ENCODE measurements at places on chromosomes 3 and 15.

DNA sequence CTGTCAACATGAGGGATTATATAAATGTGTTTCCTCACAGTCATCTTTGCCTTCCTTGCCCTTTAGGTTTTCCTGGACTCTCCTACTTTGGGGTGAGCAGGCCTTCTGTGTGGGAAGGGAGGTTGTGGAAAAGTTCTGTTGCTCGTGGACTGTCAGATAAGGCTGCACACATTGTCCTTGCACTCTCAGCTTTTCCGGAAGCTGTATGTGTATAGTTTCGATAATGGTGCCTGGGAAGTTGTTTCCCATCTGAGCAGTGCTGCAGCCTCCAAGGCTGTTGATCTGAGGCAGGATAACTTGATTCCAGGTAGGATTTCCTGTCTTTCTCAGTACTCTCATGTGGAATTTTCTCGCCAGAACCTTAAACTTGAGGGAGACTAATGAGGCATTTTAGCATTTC lies 297.8 kb upstream of the AZI2 start:
- no peak for DNase-seq

GRCh38 chr3:47802734-47803479 lies at the start of gene DHX30:
DHX30 (plus strand) TSS chr3:47803138; CDS start chr3:47810684, 7,546 bp downstream.
- peak; percentile 86 for DNase-seq

DNA sequence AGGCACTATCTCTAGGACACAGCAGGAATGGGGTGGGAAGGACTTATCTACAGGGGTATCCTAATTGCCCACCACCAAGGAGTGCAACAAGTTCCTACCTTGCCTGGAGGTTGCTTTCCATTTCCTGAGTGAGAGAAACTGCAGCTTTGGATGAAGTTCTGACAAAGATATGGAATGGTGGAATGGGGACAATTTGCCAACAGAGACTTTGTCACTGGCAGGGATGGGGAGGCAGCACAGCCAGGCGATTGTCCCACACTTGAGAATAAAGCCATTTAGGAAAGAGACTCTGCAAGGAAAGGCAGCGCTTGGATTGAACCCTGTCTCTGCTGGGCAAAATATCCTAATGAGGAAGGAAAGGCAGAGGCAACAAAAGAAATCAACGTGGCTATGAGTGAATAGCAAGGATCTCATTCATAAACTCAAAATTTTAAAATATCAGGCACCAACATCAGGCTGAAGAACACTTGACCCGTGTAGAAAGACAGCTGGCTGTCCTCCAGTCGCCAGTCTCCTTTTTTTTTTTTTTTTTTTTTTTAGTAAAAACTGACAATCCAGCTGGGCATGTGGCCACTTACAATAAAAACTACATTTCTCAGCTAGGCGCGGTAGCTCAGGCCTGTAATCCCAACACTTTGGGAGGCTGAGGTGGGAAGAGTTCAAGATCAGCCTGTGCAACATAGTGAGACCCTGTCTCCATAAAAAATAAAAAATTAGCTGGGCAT lies 31.6 kb upstream of the PDE8A start:
- DNase-seq = no peak

GRCh38 chr3:125437631-125438435 lies 62.7 kb upstream of the ZNF148 start:
- peak; percentile 53 for DNase-seq

DNA sequence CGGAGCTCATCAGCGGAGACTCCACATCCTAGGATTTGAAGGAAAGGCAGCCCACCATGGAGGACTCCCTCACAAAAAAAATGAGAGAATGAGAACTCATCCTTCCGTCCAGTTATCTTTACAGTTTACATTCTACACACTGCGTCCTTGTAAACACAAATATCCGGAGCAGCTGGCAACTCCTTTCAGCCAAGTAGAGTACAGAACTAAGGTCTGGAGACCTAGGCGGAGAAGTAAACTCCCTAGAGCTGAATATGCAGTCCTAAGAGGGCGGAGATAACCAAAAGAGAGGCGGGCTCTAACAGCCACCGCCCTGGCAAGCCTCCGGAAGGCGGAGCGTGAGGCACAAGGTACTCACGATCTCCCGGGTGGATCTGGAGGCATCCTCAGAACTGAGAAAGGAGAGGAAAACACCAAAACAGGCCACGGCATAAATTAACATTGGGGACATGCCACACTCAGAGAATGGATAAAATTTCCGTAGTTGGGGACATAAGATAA lies 924 bp upstream of the SIN3A start:
- peak; percentile 95 for DNase-seq

GRCh38 chr3:106759731-106760130 lies 617.5 kb upstream of the CCDC54 start:
- no peak for DNase-seq

DNA sequence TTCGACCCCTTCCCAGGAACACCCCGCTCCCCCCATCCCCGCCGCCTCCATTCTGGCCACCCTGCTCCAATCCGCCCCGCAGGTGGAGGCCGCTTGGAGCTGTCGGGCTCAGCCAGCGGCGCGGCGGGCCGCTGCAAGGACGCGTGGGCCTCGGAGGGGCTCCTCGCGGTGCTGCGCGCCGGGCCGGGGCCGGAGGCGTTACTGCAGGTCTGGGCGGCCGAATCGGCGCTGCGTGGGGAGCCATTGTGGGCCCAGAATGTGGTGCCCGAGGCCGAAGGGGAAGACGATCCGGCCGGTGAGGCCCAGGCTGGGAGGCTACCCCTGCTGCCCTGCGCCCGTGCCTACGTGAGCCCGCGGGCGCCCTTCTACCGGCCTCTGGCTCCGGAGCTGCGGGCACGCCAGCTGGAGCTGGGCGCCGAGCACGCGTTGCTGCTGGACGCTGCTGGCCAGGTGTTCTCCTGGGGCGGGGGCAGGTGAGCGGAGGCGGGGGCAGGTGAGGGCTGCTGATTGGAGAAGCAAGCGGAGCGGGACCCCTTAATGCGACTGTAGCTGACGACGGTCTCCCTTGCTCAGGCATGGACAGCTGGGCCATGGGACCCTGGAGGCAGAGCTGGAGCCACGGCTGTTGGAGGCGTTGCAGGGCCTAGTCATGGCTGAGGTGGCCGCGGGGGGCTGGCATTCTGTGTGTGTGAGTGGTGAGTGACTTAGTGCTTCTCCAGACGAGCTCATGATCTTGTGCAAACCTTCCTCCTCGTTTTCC lies 2.5 kb downstream of the RCCD1 start:
- DNase-seq = no peak

- DNase-seq = no peak
Measured at GRCh38 chr3:150775001-150775599, 12.1 kb upstream of the SIAH2 start.

DNA sequence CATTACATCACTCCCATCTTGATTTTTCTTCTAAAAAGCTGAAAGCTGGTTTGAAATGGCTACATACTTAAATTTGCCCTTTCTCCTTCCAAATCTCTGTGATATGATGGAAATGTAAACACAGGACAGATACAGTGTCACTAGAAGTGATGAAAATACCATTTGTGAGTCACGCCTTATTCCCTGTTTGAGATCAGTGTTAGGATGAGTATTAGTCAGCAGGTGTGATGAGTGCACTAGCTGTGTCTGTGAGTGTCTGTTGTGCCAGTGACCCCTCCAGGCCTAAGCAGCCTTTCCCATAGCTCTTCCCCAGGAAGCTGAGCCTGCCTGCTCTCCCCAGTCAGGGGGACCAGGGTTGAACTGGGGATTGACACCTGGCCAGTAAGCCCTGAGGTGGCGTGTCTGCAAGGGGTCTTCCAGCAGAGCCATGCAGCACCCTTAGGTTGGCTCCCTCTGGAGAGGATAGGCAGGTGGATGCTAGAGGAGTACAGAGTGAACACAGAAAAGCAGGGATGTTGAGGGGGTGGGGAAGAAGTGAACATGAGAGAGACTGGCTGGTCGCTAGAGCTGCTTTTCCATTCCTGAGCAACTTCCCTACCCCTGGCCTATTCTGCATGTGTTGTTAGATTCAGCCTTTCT lies 92.0 kb downstream of the PDE8A start:
- no peak for DNase-seq

DNA sequence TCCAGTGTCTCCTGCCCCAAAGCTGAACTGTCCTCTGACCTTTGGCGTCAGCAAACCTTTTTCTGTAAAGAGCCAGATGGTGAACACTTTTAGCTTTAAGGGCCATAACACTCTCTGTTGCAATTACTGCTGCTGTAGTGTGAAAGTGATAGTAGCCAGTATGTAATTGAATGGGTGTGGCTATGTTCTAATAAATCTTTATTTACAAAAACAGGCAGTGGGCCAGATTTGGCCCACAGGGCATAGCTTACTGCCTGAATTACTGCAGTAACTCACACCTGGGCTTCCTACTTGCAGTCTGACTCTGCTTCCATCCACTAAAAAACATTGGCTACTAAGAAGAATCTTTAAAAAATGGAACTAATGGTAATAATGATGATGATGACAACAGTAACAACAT lies 68.0 kb upstream of the SLC6A11 start:
- no peak for DNase-seq

- no peak for DNase-seq
Measured at GRCh38 chr15:29528276-29528675, 258.7 kb upstream of the NSMCE3 start.

DNA sequence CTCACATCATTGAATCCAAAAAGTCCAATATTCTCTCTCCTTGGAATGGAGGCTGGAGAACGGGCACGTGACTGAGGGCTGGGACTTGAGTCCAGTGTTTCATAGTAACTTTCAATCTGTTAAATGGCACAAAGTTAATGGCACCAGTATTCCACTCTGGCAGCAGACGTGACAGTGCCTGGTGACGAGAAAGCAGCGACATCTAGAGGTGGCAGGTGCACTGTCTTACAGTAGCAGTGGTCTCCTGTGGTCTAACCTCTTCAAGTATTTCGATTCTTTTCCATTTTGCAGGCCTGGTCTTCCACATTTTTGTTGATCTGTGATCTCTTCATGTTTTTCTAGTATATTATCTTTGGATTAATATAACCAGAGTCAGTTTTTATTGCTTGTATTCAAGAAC lies 107.1 kb downstream of the OXSM start:
- DNase-seq = no peak

- DNase-seq = no peak
Measured at GRCh38 chr3:37229740-37230139, 55.4 kb upstream of the LRRFIP2 start.

DNA sequence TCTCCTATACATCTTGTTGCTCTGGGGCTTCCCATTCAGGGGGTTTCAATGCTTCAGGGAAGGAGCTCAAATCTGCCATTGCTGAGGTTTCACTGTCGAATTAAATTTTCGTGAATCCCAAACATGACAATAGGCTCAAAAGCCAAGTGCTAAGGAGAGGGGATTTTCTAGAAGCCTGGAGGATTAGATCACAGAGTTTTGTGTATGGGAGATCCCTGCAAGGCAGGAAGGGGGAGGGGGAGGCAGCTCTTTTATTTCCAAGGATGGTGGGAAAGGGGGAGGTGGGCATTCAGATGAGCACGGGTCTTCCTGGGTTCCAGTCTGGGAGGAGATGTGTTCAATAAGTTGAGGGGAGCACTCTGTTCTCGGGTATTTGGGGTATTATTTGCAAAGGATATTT lies 69.9 kb upstream of the DLG1 start:
- DNase-seq = no peak

- no peak for DNase-seq
Measured at GRCh38 chr3:190516416-190516815, 2.5 kb downstream of the IL1RAP start.

DNA sequence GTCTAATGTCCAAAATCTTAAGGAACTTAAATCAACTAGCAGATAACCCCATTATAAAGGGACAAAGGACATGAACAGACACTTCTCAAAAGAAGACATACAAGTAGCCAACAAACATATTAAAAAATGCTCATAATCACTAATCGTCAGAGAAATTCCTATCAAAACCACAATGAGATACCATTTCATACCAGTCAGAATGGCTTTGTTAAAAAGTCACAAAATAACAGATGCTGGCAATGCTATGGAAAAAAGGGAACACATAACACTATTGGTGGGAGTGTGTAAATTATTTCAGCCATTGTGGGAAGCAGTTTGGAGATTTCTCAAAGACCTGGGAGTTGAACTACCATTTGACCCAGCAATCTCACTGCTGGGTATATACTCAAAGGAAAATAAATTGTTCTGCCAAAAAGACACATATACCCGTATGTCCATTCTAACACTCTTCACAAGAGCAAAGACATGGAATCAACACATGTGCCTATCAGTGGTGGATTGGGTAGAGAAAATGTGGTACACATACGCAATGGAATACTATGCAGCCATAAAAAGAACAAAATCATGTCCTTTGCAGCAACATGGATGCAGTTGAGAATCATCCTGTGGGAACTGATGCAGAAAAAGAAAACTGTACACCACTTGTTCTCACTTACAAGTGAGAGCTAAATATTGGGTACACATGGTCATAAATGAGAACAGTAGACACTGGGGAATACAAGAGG lies 78.5 kb downstream of the TCF12 start:
- DNase-seq = no peak

- DNase-seq = no peak
Measured at GRCh38 chr3:13539292-13539638, 9.7 kb upstream of the FBLN2 start.

GRCh38 chr15:41804361-41804760 lies 23.5 kb upstream of the JMJD7 start:
- DNase-seq = no peak

DNA sequence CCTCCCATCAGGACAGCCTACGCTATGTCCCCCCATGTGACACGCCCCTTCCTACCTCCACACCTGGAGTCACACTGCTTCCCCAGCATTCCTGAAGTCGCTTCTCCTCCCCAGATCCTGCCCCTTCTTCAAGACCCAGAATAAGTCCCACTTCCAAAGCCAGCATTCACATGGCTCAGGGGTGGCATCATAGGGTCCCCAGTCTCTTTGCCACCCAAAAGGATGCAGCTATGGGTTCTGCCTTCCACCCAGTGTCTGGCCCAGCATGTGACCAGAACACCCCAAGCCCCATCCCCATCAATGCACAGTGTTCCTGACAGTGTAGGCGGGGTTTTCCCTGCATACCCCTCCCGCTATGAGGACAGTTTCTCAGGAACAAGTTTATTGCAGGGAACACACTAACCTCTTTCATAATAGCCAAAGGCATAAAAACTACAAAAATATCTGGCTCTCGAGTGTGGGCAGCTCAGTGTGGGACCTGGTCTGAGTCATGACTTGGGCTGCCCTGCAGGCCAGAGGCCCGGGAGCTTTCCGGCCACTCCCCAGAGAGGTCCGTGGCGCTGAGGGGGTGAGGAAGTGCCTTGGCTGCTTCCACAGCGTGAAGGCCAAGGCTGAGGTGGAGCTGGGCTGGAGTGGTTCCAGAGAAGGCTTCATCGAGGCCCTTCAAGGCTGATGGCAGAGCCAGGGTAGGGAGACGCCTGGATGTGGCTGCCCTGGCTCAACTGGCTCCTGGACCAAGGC lies 5.8 kb downstream of the ISLR start:
- DNase-seq = peak; percentile 98

DNA sequence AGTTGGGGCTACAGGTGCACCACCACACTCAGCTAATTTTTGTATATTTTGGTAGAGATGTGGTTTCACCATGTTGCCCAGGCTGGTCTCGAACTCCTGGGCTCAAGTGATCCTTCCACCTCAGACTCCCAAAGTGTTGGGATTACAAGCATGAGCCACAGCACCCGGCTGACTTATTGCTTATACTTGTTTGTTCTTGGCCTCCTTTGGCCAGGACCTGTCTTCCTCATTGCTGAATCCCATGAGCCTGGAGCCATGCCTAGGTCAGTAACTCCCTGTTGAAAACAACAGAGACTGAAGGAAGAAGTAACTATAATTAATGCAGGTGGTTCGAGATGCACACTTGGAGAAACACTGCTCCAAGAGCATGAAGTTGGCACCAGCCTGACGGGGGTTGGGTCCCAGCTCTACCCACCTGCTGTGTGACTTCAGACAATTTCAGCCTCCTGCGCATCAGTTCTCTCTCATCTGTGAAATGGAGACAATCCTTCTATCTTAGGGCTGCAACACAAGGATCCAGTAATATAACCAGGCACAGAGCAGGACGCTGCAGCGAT lies 38.9 kb downstream of the CPN2 start:
- DNase-seq = no peak

- DNase-seq = no peak
Measured at GRCh38 chr3:129182390-129183185, 1.1 kb downstream of the CNBP start.
